OCI-LY7 (cell line): ENCODE measurements at places on chromosomes 4 and X.

DNA sequence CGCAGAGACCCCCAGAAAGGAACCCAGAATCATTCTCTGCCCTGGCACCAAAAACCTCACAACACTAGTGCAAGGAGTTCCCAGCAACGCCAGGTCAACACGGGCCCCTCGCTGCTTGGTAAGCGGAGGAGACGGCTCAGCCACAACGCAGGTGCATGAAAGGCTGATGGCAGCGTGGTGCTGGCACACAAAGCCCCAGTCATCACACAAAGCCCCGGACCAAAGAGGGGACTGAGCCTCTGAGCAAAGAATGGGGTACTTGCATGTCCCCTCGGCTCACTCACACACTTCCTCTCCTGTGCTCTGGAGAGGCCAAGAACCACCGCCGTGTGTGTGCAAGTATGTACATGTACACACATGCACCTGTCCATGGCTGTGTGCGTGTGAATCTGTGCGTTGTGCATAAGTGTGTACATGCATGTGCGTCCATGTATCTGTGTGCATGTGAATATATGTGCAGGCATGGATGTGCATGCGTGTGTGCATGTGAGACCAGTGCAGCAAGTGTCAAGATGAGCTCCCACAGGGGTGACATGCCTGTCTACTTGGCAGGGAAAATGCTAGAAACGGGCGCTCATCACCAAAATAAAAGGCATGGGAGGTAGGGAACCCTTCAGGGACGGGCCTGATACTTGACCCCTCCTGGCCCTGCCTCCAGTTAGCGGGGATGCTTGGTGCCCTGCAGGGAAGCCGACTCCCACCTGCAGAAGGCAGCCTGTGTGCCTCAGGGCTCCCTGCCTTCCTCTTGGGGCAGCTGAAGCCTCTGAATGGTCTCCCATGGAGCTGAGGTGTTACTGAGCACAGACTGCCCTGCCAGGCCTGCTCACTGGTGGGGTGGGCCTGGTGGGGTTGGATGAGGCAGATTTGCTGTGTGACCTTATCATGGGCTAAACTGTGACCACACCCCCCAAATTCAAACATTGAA, 60.4 kb downstream of the ZFYVE28 start:
- DNase-seq: no peak

- DNase-seq: no peak
Observed at GRCh38 chrX:54945224-54945623, 24.6 kb downstream of the TRO start.

GRCh38 chr4:4922441-4922840, 63.0 kb downstream of the MSX1 start:
- no peak for DNase-seq

DNA sequence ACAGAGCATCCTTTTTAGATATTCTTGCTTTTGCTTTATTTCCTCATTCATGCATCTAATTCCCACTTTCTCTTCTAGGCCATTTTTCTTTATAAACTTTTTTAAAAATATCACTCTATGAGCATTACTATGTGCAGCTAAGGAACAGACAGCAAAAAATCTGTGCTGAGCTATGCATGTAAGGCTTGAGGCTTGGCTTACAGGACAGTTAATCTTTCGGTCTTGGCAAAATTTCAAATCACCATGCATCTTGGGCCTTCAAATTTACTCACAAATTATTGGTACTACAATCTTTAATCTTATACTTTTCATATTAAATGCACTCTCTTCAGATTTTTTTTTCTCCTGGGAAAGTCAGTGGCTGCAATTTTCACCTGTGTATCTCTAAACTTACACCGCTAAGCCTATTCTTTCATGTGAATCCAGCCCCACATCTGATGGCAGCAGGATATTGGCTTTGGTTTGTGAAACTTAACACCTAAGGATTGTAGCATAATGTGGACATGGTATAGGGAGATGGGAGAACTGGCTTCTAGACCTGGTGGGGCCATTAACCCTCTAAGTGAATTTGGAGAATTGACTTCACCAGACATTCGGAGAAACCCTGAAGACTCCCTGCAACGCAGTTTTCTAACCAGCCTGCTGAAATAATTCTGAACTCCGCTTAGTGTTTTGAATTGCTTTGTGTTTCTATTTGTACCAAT, 278.3 kb downstream of the SPRY1 start:
- DNase-seq: no peak

GRCh38 chr4:69096111-69096656, at the start of gene UGT2B7:
TSS of gene UGT2B7 (plus strand) at chr4:69096474. CDS start at chr4:69096521, 47 bp downstream.
- DNase-seq: no peak
